Cerebellar nuclear complex (tissue), 1 donor: ENCODE measurements at places on chromosomes 11 and 22.

- no peak for DNase-seq
Observed at GRCh38 chr22:36870250-36870649, 9.4 kb downstream of the NCF4 start.

DNA sequence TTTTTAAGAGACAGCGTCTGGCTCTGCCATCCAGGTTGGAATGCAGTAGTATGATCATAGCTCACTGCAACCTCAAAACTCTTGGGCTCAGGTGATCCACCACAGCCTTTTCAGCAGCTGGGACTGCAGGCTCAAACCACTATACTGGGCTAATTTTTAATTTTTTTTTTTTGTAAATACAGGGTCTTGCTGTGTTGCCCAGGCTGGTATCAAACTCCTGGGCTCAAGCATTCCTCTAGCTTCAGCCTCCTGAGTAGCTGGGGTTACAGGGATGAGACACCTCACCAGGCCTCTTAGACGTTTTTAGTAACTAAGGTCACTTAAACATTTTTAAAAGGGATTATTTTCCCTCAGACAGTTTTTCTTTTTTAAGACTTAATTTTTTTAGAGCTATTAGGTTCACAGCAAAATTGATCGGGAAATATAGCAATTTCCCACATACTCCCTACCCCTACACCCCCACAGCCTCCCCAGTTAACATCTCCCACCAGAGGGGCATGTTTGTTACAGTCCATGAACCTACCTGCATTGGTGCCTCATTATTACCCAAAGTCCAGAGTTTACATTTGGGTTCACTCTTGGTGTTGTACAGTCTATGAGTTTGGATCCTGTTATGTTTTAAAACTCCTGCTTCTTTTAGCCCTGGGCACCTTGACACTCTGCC is 3.9 kb downstream of the BCR start:
- DNase-seq: no peak

GRCh38 chr22:44734278-44734677 is 18.1 kb upstream of the ARHGAP8 start:
- no peak for DNase-seq

- DNase-seq: no peak
Observed at GRCh38 chr11:110513259-110513801, 83.6 kb downstream of the FDX1 start.

DNA sequence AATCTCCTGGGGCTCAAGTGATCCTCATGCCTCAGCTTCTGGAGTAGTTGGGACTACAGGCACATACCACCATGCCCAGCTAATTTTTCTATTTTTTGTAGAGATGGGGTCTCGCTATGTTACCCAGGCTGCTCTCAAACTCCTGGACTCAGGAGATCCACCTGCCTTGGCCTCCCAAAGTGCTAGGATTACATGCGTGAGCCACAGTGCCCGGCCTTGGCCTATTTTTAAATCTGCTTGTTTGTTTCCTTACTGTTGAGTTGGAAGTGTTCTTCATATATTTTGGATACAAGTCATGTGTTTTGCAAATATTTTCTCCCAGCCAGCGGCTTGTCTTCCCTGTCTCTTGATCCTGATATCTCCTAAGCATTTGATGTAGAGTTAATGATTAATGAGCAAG is 5.0 kb downstream of the PARVB start:
- DNase-seq: no peak

DNA sequence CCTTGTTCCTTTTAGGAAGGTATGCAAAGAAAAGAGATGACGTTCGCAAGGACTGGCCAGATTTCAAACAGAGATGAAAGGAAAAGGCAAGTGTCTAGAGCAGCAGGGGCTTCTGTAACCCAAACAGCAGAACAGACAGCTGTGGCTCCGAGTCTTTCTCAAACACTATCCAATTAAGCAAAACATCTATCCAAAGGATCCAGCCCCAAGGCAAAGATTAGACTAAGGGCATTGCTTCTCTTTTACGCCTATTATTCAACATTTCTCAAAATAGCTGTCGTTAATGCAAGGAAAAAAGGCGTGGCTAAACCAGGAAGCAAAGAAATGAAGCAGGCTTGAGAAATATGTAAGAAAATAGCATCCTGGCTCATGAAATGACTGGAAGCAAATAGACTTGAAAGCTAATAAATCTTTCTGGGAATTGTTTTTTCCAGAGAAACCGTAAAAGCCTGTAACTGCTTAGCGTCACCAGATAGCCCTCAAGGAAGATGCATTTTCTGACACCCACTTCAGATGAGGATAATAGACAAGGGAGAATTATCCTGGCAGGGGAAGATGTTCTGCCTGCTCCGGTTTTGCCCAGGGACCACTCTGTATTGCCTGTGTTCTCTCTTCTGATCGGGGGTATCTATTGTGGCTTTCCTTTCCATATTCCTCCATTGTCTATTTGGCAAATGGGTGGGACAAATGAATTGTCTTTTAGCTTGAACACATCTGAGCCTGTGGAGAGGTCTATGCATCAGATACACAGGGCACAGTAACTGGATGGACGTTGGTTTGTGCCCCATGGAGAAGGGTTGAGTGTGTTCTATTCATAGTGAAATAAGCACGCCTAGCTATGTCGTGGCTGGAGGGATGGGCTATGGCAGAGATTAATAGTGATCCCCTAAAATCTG is 20.2 kb downstream of the C11orf96 start:
- no peak for DNase-seq

DNA sequence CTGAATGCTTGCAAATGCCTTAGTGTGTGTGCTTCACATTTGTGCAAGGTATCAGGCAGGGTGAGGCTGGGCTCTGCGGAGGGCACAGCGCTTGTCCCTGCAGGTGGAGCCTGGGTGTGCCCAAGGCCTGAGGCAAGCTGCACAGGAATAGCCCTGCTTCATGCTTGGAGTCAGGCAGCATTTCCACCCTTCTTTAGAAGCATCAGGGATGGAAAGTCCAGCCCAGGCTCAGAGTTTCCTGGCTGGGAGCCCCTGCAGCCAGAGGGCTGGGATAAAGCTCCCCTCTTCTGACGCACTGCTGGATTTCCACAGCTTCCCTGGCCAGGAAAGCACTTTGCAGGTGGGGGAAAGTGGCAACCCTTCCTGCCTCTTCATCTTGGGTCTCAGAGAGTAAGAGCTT is 63.4 kb downstream of the GALNT18 start:
- no peak for DNase-seq

- no peak for DNase-seq
Observed at GRCh38 chr11:3104051-3104714, 47.0 kb upstream of the CARS1 start.

DNA sequence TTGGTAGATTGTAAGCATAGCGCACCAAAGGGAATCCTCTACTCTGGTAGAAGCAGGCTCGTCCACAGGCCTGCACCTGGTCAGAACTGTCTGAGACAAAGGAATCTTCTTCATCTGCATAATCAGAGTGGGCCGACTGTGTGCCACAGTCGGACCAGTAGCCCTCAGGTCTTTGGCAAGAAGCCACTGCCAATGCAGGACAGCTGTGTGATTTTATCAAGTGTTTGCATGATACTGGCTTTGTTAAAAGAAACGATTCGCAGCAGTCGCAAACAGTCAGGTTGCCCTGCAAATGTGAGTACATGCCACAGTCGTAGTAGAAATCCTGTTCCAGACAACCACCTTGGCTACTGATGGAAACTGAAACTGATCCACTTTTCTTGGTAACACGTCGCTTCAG is 4.9 kb upstream of the CCDC34 start:
- no peak for DNase-seq

GRCh38 chr11:47406896-47407745 is 1.3 kb upstream of the SLC39A13 start:
- no peak for DNase-seq

- DNase-seq: no peak
Observed at GRCh38 chr11:78099666-78100065, 20.0 kb upstream of the NDUFC2 start.

DNA sequence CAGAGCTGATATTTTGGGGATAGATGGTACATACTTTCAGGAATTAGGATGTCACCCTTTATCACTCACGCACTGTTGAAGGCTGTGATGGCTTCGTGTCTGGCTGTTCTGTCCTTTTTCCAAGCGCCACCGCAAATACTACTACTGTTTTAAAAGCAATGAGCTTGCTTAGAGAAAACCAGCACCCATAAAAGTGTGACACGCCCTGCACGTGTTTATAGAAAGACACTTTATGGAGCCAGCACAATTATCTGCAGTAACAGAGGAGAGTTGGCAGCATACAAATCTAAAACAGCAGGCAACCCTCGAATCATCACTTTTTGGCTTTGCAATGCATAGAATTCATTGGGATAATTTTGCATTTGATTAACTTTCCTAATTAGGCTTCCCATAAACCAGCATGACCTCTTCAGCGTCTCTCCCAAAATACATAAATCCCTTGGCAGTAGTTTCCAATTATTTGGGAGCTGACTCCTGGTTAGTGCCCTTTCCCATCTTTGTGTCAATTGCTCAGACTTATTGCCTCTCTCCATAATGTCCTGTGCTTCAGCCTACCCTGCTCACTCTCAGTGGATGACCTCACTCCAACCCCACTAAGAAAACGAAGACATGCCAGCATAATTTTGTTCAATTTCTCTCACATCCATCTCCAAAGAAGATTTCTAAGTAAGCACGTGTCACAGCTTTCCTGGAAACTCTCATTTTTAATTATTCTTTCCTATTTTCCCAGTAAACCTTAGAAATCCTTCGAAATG is 118.7 kb upstream of the LARGE1 start:
- no peak for DNase-seq

DNA sequence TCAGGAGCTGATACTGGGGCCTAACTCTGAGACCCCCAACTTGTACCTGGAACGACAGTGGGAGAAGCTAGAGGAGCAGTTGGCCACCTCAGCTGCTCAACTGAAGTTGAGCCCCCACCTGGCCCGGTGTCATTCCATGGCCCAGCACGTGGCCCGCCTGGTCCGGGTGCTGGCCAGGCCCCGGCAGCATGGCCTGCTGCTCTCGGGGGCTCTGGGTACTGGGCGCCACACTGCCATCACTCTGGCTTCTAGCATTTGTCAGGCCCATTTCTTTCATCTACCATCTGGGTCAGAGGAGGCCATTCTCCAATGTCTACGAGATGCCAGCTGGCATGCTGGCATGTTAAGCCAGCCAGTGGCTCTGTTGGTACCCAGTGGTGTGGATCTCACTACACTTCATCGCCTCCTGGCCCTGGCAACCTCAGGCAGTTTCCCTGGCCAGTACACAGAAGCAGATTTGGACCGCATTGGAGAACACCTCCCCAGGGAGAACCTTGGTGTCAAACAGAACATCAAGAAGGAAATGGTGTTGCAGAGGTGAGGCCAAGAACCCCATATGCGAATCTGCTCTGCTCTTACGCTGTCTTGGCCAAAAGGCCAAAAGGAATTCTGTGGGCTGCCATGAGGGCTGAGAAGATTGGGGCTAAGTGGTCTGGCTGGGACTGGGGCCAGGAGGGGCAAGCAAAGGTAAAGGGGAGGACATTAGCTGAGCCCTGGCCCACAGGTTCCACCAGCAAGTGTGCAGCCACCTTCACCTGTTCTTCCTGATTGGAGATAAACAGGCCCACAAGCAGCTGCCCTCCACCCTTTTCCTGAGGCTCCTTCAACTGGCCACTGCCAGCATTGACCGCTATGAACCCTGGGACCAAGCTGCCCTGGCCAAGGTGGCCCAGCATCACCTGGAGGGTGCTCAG is 45.4 kb downstream of the RRP8 start:
- no peak for DNase-seq

DNA sequence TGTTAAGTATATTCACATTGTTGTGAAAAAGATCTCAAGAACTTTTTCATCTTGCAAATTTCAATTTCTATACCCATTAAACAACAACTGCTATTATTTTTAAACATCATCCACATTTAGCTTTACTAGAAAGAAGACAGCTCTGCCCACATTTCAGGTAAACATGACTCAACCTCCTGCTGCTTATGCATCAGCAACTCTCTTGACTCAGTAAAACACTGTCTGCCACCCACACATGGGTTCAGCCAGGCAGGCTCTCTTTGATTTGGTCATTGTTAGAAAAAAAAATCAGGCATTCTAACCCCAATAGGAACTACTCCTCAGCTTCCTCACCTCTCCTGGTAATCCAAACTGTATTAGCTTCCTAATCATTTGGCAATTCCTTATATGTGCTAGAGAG is 5.1 kb upstream of the ENDOD1 start:
- no peak for DNase-seq

- DNase-seq: no peak
Observed at GRCh38 chr11:12094872-12095800, 15.3 kb upstream of the MICAL2 start.

DNA sequence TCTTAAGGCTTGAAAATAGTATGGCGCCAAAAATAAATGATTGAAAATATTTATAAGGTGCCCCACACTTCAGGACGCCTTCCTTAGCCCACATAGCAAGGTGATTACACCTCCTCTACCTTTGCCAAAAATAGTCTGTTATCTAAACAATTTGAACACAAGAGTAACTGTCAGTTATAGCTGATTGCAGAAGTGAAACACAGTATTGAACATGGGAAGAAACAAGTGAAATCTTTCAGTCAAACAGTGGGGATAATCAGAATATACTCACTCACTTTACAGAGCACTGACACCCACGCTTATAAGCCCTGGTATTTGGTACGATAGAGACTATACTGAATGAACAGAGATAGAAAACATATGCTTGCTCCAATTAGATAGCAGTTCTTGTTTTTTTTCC is 203.1 kb downstream of the RAB38 start:
- DNase-seq: no peak

DNA sequence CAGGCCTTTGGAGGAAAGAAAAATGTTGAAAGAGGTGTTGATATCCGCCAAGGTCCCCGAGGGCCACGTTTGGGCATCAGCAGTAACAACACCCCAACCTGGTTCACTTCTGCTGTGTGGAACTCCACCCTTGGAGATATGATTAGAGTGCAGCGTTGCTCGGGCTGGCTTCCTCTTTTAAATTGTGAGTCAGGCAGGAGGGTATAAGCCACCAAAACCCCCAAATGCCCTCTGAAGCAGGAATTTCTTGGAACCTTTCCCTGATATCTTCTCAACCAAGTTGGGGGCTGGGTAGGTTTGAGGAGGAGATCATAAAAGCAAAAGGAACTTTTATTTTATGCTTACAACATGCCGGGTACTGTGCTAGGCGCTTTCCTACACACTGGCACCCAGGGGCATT is 6.4 kb upstream of the C11orf96 start:
- no peak for DNase-seq

DNA sequence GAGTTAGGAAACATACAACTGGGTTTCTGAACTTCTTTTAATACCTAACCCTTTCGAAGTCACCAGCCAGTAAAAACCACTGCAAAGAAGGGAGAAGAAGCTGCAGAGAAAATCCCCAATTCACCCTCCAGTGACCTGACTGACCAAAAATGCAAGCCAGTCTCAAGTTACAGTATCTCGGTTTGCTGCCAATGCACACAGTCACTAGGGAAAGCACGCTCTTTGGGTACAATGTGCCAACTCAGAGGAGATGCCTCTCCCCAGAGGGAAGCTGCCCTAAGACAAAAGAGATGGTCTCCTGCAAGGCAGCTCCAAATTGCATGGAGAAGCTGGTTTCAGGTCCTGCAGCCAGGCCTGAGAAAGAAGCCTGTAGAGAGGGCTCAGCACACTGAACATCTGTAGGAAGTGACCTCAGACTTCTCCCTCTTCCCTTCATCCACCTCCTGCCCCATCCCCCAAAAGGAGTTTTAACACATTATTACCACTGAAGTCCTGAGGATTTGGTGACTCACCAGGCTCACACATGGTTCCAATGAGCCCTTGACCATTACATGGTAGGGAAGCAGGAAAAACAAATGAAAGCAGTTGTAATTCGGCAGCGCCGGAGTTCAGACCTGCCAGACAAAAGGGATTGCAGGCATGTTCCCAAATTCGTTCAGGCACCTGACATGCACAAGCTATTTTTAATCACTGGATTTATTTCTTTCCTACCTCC is 90.1 kb downstream of the ETS1 start:
- DNase-seq: no peak
